Urinary bladder (tissue), 4 donors: ENCODE measurements at places on chromosomes 6 and 20. TPM values are rescaled to one million over a fixed set of nuclear protein-coding genes. Genes with fewer than 3 reads are reported as not detected.

Gene SIRPD
- 0.53 TPM for polyA plus RNA-seq

Gene POFUT1
- polyA plus RNA-seq: 28.4 TPM

Gene HLA-DMA
- 30.4 TPM for polyA plus RNA-seq

GRCh38 chr6:57822896-57823358 is 505.5 kb downstream of the PRIM2 start:
- no peak for DNase-seq

- no peak for DNase-seq
These were observed 474.4 kb upstream of the RNF217 start for GRCh38 chr6:124487623-124488431.

DNA sequence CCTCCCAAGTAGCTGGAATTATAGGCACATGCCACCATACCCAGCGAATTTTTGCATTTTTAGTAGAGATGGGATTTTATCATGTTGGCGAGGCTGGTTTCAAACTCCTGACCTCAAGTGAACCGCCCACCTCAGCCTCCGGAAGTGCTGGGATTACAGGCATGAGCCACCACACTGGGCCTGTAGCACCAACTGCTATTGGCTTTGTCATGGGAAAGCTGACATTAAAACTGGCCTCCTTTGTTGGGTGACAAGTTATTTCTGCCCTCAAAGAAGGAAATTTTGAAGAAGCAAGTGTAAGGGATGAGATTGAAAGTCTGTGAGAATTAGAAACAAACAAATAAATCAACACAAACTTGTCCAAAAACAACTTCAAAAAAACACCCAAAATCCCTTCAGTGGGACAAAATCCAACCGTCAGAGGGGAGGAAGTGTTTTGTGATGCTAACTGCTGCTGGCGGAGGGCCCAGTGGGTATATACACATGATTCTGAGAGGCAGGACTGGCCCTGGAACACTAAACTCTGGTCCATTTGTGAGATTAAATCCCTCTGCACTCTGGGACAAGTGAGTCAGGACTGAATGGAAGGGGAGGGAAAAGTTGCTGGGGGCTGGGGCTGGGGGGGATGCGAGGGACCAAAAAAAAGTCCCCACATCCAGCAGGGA is 87.5 kb upstream of the NAA20 start:
- DNase-seq: no peak

Gene TCP11
- polyA plus RNA-seq: 0.15 TPM

DNA sequence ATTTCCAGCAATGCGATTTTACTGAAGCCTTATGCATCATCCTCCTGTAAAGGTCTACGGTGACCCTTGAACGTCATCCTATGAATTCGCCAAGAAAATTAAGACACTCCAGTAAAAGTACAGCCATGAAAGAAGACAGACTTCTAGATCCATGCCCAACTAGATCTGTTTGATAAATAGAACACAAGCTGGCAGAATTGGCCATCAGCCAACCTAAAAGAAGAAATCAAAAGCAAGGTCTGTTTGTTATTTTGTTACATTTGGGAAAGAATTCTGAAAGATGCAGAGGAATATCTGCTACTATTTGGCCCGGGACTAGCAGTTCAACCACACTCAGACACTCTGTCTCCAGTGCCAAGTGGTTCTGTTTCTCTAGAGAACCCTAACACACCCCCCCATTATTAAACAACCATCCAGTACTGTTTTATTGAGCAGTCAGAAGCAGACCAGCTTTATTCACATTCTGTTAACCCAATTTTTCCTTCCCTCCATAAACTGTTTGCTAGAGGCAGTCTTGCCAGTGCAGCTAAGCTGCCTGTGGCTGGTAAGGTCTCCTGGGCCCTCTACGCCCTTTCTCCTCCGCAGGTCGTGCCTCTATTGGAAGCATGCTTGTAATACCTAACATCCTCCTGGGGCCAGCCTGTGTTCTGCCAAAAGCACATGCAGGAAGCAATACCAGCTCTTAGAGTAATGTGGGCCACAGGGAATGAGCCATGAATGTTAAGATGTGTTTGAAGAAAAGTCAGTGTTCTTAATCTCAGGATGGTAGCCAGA is 30.7 kb downstream of the LY86 start:
- no peak for DNase-seq

Gene TENT5A
- 18.8 TPM for polyA plus RNA-seq

DNA sequence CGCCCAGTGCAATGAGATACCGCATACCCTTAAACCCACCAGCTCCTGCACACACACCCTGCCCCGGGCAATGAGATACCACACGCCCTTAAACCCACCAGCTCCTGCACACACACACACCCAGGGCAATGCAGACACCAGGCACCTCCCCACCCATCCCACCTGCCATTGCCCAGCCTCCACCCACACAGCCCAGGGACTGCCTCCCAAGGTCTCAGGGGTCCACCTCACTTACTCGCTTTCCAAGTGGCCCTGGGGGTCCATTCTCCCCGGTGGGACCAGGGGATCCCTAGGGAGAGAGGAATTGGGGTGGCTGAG is 24.0 kb downstream of the COL11A2 start:
- no peak for DNase-seq

Gene OPRL1
- polyA plus RNA-seq: 0.67 TPM

Gene RPP40
- 10.4 TPM for polyA plus RNA-seq

- DNase-seq: no peak
These were observed 116.2 kb downstream of the GFRAL start for GRCh38 chr6:55443238-55444134.

Gene TCF15
- 0.65 TPM for polyA plus RNA-seq

Gene HNF4A
- 0.09 TPM for polyA plus RNA-seq

Gene TGM2
- polyA plus RNA-seq: 360 TPM

- DNase-seq: no peak
These were observed 14.3 kb downstream of the RPP21 start for GRCh38 chr6:30359276-30359675.

Gene ARG1
- 0.53 TPM for polyA plus RNA-seq

DNA sequence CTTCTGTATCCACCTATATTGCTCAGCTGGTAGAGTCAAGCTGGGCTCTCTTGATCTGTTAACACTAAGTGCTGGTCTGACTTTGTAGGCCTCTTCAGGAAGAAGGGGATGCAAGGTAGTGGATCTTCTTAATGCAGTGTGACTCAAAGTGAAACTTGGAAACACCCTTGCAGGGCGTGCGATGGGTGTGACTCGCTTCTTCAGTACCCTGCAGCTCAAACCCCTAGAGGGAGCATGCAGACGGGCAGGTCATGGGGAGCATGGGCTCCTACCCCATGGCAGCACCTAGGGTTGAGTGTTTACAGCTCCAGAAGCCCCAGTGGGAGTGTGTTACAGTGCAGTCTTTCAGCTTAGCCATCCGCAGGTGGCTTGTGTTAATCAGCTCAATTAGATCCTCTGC is 757 bp upstream of the SAMD3 start:
- no peak for DNase-seq

Gene PRL
- polyA plus RNA-seq: not detected

- DNase-seq: no peak
These were observed 48.9 kb downstream of the CDH22 start for GRCh38 chr20:46259260-46259859.

DNA sequence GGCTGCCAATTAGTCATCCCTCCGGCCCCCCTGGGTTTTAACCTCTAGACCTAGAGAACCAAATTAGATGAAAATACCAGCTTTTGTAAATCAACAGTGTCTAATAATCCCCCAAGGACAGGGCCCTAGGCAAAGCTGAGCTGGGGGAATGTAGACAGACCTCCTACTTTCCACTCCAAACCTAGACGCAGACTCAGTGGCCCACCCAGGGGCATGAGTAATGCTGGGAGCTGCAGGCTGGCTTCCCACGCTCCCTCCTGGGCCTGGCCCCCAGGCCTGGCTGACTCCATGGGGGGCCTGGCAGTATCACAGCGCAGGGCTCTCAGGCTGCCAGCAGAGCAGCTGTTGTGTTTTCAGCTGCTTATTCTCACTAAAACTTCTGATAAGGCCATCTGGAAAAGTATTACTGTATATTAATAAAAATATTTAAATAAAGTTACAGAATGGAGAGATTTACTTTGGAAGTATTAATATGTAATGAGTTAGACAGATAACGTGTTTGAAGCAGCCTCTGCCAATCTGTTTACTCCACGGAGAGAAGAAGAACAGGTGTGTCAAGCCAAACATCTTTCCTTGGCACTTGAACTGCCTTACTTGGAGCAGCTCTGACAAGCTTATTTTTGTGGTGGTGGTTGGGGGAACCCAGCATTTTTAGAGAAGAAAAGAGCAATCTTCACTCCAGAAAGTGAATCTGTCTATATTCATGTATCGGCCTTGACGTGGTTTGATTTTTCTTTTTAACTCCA is 144.0 kb upstream of the AGPAT4 start:
- DNase-seq: no peak

GRCh38 chr20:57829805-57830514 is 120.1 kb upstream of the PMEPA1 start:
- no peak for DNase-seq

DNA sequence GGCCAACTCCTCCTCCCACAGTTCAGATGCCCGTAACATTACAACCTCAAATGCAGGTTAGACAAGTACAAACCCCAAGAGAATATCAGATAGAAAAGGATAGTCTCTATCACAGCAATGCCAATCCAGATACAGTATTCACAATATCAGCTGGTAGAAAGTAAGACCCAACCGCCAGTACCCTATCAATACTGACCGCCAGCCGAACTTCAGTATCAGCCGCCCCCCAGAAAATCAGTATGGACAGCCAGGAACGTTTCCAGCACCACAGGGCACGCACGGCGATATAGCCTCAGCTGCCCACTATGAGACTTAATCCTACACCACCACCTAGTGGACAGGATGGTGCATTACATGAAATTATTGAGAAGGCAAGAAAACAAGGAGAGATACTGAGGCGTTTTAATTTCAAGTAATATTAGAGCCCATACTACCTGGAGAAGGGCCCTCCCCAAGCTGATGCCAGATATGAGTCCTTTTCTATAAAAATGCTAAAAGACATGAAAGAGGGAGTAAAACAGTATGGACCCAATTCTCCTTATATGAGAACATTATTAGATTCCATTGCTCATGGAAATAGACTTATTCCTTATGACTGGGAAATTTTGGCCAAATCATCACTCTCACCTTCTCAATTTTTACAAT is 17.6 kb upstream of the EIF2S2 start:
- DNase-seq: no peak

Gene GPLD1
- polyA plus RNA-seq: 1.6 TPM

DNA sequence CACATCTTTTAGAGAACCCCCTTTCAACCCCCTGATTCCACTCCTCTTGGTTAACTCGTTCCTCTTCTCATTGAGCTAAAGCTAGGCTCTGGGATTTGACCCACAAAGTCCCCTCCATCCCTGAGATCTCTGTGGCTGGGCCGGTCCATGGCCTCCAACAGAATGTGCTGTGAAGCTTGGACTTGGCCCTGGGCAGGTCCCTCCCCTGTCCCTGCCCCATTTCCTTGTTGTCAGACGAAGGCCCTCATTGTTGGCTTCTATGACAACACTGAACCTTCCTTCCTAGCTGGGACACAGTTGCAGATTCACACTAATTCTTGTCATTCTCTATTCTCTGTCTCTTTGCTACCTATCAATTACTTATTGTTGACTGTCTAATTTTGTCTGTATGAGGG is 156.1 kb downstream of the SYCP2 start:
- DNase-seq: no peak

GRCh38 chr6:99979953-99980352 is 14.1 kb downstream of the MCHR2 start:
- DNase-seq: no peak

- DNase-seq: no peak
These were observed 27.0 kb upstream of the ZBP1 start for GRCh38 chr20:57647006-57647932.

Gene GGTLC1
- not detected for polyA plus RNA-seq

- no peak for DNase-seq
These were observed 23.6 kb upstream of the ECHDC1 start for GRCh38 chr6:127367023-127367375.

- DNase-seq: no peak
These were observed 21.9 kb downstream of the ADGB start for GRCh38 chr6:146620655-146621054.

- no peak for DNase-seq
These were observed 24.7 kb downstream of the KCNK17 start for GRCh38 chr6:39289490-39289889.

- DNase-seq: no peak
These were observed at the start of gene AKAP12 for GRCh38 chr6:151239603-151240035. Gene AKAP12 (plus strand): TSS chr6:151239967. CDS start chr6:151240563, 596 bp downstream.

Gene SLC35D3
- 0.09 TPM for polyA plus RNA-seq
